ENCODE measurements at places on chromosomes 2 and 18.

GRCh38 chr2:24354957-24355356 lies 5.4 kb downstream of the ITSN2 start:
- DNase-seq: no peak

DNA sequence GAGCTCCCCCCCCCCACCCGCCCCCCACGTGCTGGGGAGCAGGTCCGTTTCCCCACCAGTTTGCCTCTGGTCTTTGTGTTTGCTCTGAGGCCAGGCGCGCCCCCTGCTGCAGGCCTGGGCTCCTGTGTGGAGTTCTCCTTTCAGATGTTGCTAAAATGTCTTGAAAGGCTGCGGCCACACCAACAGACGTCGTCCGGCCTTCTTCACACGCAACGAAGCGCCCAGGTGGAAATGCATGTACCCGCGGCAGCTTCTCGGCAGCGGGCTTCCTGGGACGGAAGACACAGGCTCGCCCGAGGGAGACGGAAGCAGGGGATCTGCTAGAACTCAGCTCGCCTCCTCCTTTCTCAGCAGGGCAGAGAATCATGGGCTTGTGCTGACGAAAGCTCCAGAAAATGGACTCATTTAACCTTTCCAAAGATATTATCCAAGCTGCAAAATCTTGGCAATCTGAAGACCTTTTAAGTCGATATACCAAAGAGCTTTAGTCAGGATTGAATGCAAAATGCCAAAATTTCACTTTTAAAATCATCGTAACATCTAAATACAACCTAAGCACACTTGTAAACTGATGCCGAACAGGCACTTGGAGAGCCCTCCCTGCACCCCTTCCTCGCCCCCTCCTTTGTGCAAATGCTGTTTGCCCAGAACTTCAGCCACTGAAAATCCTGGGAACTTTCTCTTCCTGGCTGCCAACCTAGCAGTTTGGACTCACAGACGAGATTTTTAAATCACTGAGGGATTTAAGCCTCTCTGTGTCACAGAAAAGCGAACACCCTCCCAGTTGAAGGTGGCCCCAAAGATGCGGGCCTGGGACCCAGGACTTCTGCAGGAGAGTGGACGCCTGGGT lies 125.5 kb upstream of the ZNF516 start:
- no peak for DNase-seq

DNA sequence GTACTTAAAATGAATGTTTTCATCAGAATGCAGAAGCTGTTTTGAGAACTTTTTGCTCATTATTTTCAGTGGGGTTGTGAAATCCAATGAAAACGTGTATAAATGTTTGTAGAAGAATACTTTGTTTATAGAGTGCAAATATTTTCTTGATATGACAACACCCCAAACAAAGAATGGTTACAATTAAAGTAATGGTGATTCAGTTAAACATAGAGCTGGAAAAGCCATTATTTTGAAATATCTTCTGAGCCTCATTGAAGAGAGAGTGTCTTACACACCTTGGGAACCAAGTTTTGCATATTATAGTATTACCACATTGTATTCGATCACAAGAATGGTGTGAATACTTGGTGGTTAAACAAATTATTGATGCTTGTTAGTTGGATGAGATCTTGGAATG lies 48.7 kb downstream of the SPTBN1 start:
- no peak for DNase-seq

DNA sequence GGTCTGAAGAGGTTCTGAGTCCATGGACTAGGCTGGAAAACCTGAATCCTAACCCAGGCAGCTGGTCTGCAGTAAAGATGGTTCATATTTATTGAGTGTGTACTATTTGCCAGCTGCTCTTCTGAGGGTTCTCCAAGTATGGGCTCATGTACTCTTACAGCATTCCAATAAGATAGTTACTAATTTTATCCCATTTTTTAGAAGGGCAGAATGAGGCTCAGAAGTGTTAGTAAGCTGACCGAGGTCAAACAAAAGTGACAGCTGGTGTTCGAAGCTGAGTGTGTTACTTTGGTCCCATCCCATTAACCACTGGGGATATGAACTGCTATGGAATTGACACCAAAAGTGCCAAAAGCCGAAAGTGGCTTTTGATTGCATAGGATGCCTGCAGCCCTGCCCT lies 76.9 kb downstream of the CABLES1 start:
- no peak for DNase-seq

GRCh38 chr2:25311865-25312575 lies 29.7 kb downstream of the DNMT3A start:
- no peak for DNase-seq

- DNase-seq: no peak
Measured at GRCh38 chr18:27185025-27185763, at the start of gene CHST9. TSS of gene CHST9 (minus strand) at chr18:27185308. CDS start at chr18:27142809, 42,499 bp downstream.

GRCh38 chr2:65317841-65318240 lies 90.2 kb downstream of the ACTR2 start:
- DNase-seq: no peak

- DNase-seq: no peak
Measured at GRCh38 chr2:133561045-133561852, 7.0 kb downstream of the NCKAP5 start.

DNA sequence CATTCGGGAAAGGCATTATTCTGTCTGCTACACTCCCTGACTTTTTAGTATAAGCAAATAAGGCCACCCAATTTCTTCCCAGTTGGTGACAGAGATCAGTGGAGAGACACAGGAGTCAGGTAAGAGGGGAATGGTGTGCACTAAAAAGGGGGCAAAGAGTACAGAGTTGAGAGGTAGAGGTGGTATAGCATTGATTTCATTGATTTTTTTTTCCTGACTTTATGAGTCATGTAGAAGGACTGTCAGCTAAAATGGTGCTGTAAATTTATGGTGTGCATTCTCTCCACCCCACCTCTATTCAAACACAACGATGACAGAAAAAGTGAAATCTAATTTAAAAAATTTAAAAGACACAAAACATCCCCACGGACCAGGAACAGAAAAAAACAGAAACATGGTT lies 23.7 kb upstream of the ST8SIA3 start:
- no peak for DNase-seq

- DNase-seq: no peak
Measured at GRCh38 chr2:47086054-47086471, 69.0 kb downstream of the STPG4 start.

DNA sequence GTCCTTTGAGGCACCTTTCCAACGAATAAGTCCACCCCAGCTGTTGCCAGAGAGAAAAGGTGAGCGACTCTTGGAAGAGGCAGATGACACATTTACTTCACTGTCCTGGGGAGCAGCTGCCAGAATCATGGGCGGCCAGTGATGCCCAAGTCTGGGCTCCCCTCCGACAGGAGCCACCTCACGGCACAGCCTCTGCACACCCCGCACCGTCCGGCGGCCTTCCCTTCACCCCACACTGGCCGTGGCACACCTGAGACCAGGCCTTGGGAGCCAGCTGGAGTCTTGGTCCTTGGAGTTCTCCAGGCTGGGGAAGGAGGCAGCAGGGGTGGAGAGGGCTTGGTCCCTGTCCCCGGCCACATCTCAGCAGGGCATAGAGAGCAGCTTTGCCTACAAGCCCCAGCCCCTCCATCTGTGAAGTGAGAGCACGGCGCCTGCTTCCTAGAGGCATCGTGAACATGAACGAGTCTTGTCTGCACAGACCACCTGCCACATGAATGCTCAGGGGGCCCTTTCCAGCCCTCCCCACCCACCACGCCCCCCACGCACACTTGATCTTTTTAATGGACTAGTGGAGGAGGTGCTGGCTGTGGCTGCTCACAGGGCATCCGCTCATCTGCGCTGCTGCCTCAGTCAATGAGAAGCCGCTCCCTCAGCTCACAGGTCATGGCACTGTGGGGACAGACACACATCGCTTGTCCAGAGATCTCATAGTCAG lies 400.2 kb upstream of the MYT1L start:
- no peak for DNase-seq

DNA sequence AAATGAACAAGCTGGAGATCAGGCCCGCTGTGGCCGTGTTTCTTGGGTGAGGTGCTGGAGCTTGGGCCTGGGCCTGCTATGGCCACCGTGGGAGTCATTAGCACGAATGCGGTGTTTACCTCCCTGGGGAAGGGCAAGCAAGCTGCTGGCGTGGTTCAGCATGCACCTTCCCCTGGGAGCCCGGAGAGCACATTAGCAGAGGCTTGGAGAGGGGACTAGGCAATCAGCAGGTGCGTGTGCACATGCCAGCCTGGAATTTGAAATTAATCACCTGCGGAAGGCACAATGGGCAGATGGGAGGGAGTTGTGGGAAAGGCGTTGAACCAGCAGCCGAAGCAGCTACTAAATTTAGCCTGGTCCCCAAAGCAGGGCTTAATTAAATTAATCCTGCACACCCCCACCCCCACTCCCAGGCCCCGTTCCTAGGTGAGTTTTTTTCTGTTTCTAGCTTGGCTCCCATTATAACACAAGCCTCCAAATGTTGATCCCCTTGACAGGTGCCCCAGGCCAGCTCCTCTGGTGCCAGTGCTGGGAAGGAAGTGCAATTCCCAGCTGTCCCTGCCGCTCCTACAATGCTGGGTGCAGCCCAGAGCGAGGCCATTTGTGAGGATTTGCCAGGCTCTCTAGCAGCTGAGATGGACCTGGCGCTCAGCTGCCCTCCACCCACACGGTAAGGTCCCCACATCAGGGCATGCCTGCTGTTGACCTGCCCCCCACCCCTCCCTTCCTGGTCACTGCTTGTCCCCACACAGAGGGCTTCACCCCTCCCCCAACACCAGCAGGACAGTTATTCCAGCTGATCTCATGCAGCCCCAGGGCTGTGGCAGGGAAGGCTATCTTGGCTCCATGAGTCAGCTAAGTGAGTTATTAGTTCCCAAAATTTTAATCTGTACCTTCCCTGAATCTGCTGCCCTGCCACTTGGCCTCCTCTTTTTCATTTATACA lies 115.0 kb downstream of the ZBTB7C start:
- peak; percentile 44 for DNase-seq

GRCh38 chr2:176251928-176252327 lies 17.3 kb upstream of the MTX2 start:
- DNase-seq: no peak

- no peak for DNase-seq
Measured at GRCh38 chr2:149564983-149565382, 22.6 kb downstream of the MMADHC start.

DNA sequence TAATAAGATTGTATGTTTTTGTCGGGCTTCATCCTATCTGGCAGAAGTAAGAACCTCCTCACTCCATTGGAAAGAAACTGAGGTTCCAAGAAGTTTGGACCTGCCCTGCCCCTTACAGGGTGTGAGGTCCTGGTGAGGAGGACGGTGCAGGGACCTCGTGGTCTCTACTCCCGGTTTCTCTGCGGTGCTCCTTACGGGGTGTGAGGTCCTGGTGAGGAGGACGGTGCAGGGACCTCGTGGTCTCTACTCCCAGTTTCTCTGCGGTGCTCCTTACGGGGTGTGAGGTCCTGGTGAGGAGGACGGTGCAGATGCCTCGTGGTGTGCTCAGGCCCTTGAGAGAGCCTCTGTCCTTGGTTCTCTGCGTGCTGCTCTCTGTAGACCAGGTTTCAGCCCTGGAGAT lies 5.2 kb downstream of the CTDP1 start:
- DNase-seq: no peak

GRCh38 chr18:33669589-33669988 lies 91.6 kb downstream of the ASXL3 start:
- no peak for DNase-seq

DNA sequence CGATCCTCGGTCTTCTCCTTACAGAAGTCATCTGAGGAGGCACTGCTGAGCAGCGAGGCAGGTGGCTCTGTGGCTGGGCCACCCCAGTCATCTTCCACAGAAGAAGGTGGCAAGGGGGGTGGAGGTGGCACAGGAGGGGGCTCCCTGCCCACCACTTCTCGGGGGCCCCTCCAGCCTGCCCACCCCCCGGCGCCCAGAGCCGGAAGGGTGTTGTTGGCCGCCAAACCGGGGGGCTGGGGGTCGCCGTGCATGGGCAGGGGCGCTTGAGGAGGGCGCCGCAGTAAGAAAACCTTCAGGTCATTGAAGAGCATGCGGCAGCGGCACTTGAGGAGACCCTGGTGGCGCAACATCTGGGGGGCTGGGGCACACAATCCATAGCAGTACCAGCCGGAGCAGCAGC lies 2.5 kb downstream of the MARCHF4 start:
- DNase-seq: no peak

GRCh38 chr2:170932166-170932565 lies 3.1 kb downstream of the GORASP2 start:
- no peak for DNase-seq

GRCh38 chr2:134372611-134373131 lies 118.8 kb downstream of the MGAT5 start:
- DNase-seq: no peak
